Caco-2 (cell line): ENCODE measurements at places on chromosomes 3 and 15.
A peak's percentile ranks its signal among the peaks of the same experiment; 100 is the strongest.

GRCh38 chr3:147119346-147119745 is 287.0 kb downstream of the ZIC4 start:
- no peak for DNase-seq

DNA sequence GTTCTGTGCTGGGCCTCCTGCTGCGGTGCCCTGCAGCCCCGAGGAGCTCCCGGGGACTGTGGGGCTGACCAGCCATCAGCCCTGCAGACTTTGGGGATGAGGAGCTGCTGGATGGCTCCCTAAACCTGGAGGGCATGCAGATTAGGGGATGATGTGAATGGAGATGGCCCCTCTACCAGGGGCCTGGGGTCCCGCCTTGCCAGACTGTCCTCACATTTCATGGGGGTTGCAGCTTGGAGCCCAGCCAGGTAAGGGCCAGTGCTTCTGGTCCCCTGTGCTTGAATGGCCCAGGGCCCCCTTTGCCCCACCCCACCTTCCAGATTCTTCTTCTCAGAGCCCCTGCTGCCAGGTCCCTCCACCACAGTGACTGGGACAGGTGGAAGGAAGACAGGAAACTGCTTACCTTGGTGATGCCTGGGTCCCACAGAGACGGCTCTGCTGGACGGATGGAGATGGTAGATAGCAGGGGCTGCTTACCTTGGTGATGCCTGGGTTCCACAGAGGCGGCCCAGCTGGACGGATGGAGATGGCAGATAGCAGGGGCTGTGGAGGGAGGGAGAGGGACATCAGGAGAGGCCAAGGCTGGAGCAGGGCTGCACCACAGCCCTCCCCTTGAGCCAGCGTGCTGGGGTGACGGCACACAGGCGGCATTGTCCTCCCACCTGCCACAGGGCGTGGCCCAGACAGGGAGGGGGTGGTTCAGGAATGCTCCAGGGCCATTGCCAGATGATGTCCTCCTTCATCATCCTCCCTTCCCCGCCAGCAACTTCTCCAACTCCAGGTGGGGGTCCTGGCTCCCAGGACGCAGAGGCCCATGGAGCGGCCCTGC is at the start of gene SPTBN5:
SPTBN5 (minus strand) TSS at position 632 of the 829 bp plus-strand sequence; CDS start at position 76, 556 bp downstream.
- no peak for DNase-seq

DNA sequence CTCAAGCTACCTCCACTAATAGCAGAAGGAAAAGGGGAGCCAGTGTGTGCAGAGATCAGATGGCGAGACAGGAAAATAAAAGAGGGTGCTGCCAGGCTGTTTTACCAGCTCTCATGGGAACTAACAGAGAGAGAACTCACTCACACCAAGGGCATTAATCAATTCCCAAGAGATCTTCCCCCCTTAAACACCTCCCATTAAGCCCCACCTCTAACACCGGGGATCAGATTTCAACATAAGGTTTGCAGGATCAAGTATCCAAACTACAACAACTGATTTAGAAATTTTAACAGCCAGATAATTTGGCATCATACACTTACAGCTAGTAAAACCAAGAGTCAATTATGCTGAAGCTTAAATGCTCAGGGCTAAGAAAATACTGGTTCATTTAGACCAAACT is 18.9 kb downstream of the CD200 start:
- DNase-seq, result no peak

- no peak for DNase-seq
These were observed 15.9 kb upstream of the COPG1 start for GRCh38 chr3:129233538-129233937.

- DNase-seq, result peak; percentile 24
These were observed 861.6 kb upstream of the DPPA4 start for GRCh38 chr3:110198717-110199587.

DNA sequence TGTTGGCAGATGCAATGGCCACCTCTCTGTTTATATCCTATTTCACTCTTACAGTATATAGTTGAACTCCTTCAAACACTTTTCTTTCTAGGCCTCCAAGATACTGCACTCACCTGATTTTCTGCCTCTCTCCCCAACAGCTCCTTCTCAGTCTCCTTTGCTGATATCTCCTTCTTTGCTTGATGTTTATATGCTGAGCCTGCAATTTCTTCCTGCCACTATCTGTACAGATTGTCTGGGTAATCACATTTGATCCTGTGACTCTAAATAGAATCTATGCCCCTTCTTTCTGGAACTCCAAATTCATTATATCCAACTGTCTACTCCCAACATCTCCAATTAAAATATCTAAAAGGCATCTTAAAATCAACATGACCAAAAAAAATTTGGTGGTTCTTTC is 165.5 kb upstream of the PFN2 start:
- DNase-seq, result no peak

- DNase-seq, result no peak
These were observed 56.8 kb upstream of the SPATA12 start for GRCh38 chr3:57003676-57004075.

GRCh38 chr3:38836561-38836960 is 20.5 kb upstream of the SCN10A start:
- DNase-seq, result no peak

DNA sequence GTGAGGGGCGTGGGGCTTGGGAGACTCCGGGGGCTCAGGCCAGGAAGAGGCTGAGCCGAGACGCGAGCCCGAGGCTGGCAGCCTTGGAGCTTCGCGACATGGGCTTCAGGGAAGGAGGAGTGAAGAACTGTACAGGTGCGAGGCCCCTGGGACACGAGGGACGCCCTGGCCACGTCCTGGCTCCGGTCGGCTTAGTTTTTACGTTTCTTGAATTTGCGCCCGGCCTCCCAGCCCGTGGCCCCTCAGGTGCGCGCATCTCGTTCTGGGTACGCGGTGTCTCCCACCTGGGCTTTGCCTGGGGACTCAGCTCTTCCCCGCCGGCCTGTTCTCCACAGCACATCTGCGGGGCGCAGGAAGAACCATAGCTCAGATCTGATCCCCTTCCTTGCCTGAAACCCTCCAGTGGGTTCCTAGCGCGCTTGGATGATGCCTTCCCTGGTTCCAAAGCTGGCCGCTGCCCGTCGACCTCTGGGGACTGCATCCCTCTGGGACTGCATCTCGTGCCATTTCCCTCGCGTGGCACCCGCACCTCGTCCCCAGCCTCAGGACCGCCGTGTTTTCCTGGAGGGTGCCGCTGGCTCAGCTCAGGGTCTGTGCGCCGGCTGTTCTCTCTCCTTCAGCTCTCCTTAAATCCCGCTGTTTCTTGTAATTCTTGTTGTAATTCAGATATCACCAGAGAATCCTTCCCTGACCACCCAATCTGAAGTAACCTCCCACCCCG is 614 bp downstream of the CHCHD6 start:
- DNase-seq, result no peak

DNA sequence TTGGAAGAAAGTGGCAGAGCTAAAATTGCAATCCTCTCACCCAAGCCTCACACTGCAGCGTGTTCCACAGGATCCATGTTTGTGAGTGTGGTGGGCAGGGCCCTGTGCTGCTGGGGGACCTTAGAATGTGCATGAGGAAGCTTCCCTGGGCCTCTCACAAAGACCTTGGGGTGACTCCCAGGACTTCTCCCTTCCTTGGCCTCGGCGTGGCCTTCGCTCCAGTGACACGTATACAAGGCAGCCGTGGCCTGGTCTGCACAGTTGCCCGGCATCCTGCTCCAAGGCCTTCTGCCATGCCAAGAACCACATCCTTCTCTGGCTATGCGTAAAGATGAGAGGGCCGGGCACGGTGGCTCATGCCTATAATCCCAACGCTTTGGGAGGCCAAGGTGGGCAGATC is 196.4 kb downstream of the UACA start:
- DNase-seq, result no peak

DNA sequence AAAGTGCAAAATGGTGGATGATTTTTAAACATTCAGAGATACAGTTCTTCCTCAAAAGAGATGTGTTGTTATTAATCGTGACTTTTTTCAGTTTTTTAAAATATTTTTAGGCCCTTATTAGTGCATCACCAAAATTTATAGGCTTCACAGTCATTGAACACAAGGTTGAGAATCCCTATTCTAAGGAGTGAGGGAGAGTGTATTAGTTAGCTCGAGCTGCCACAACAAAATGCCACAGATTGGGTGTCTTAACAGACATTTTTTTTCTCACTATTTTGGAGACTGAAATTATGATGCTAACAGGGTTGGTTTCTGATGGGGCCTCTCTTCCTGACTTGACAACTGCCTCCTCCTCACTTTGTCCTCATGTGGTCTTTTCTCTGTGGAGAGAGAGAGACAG is 145.9 kb upstream of the TPRG1 start:
- DNase-seq, result no peak

- DNase-seq, result no peak
These were observed 80.8 kb downstream of the FBN1 start for GRCh38 chr15:48564690-48565089.

DNA sequence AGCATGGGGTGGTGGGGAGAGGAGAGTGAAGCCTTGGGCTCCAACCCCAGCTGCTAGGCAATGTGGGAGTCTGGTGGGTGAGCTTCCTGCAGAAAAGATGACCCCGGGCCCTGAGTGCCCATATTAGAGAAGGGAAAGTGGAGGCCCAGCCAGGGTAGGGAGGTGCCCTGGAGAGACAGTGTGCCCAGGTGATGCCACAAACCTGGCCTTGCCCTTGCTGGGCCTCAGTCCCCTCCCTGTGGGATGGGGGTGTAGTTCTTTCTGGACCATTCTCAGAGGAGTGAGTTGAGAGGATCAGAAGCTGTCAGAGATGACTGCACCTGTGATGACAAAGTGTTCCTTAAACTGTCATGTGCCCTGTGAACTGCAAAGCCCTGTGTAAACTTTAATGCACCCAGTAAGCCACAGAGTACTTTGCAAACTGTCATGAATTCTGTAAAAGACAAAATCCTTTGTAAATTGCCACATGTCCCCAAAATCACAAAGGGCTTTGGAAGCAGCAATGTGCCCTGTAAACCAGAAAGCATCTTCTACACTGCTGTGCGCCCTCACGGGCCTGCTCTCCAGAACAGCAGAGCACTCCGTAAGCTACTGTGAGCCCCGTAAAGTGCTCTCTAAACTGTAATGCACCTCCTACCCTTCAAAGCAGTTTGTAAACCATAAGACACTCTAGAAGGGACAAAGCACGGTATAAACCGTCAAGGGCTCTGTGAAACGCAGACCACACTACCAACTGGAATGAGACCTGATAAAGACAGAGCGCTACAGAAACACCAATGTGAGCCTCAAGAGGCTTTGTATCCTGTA is 51.3 kb upstream of the FGD5 start:
- no peak for DNase-seq

GRCh38 chr15:89781891-89782618 is 5.9 kb downstream of the MESP2 start:
- DNase-seq, result peak; percentile 88

DNA sequence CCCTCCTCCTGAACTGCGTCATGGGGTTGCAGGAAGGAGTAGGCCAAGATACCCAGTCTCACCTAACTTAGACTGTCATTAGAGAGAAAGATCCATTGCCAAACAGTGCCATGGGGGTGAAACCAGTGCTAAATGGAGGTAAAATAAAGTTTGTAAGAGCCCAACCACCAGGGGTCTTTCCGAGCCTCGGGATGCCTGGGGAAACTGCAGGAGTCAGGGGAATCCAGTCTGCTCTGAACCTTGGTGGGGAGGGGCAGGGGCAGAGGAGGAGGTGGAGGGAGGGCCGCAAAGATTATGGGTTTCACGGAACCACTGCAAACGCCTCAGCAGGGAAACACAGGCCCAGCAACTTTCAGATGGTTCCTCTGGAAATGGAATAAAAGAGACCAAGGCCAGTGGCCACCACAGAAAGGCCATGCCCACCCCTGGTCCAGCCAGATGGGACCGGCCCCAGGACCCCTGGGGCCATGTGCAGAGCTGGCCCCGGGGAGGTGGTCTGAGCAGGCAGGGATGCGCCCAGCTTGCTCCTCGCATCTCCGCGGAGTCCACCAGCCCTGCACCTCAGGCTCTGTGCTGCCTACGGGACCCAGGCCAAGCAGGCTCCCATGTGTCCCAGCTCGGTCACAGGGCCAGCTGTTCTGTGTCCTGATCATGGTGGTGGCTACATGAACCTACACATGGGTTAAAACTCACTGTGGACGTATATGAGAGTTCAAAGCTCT is 19.8 kb upstream of the GP9 start:
- DNase-seq, result no peak

DNA sequence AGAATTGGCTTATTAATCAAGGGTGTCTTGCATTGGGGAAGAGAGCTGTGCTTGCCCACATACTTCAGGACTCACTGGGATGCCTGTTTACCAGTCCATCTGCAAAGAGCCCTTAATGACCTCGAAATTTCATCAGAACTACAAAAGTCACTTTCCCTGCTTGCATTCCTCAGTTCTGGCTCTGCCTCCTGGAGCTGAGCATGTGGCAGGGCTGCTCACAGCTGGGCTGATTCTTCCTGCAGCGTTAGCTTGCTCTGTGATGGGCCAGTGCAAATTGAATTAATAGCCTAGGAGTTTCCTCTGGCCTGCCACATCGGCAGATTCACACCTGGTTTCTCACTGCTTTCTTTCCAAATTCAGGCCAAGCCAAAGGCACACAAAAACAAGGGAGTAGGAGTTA is 108.9 kb downstream of the DUT start:
- DNase-seq, result no peak

- DNase-seq, result no peak
These were observed 36.0 kb downstream of the SLC25A26 start for GRCh38 chr3:66256806-66257205.

DNA sequence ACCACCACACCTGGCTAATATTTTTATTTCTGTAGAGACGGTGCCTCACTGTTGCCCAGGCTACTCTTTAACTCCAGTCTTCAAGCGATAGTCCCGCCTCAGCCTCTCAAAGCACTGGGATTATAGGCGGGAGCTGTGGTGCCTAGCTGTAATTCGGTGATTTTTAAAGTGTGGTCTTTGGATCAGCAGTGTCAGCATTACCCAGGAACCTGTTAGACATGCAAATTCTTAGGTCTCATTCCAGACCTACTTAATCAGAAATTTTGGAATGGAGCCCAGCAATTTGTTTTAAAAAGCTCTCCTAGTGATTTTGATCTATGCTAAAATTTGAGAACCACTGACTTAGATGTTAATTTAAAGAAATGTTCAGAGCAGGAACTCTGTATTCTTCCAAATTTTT is 51.9 kb downstream of the GOLM2 start:
- no peak for DNase-seq

DNA sequence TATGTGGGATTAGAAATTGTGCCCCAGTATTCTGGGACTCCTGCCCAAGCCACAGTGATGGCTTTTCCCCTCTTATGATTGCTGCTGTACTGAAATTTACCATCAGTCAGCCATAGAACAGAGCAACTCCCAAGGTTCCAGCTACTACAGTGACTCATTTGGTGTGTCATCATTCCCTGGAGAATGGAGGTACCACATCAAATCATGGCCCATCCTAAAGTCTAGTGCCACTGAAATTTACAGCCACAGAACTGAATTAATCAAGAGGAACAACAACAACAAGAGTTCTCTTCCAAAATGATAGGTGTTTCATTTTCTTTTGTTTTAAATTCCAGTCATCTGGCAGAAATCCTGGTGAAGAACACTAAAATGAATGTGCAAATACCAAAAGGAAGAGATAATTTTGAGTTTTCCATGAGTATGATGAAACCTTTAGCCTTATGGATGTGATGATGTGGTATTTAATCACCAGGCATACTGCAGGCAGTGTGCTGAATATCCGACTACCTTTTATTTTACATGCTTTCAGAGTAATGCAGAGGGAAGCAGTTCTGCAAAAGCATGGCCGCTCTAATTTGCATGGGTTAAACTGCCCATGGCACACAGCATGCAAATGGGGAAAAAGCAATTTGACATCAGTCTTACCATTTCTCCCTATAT is 75.6 kb upstream of the SLC2A2 start:
- no peak for DNase-seq
